ENCODE measurements at places on chromosomes 16 and 17. TPM values are rescaled to one million over a fixed set of nuclear protein-coding genes. Genes with fewer than 3 reads are reported as not detected.

The NOS2 gene
- polyA plus RNA-seq: not detected

The RGS11 gene
- polyA plus RNA-seq: 12.1 TPM

The DPEP3 gene
- polyA plus RNA-seq: not detected

The CCL22 gene
- polyA plus RNA-seq: not detected

The AMZ2 gene
- polyA plus RNA-seq: 52.9 TPM

The ABCA9 gene
- polyA plus RNA-seq: 11.2 TPM

The TEKT1 gene
- polyA plus RNA-seq: not detected

The IL17C gene
- polyA plus RNA-seq: not detected

The CCL16 gene
- not detected for polyA plus RNA-seq

The HOXB4 gene
- polyA plus RNA-seq: 0.30 TPM

The NGFR gene
- 4.6 TPM for polyA plus RNA-seq

The KRT33B gene
- polyA plus RNA-seq: not detected

The SYNRG gene
- 11.7 TPM for polyA plus RNA-seq

The AOC2 gene
- 0.23 TPM for polyA plus RNA-seq

The KIF1C gene
- 384 TPM for polyA plus RNA-seq

The KRT15 gene
- not detected for polyA plus RNA-seq

The SPHK1 gene
- polyA plus RNA-seq: 20.5 TPM

The RNF157 gene
- 3.6 TPM for polyA plus RNA-seq

The SPATA32 gene
- not detected for polyA plus RNA-seq

The MYH8 gene
- polyA plus RNA-seq: not detected

The CUEDC1 gene
- 39.9 TPM for polyA plus RNA-seq

The DPEP2 gene
- polyA plus RNA-seq: 1.1 TPM

The ADAM11 gene
- polyA plus RNA-seq: 1.8 TPM

The CDH5 gene
- 24.9 TPM for polyA plus RNA-seq

The CDH16 gene
- polyA plus RNA-seq: 0.08 TPM

The CDYL2 gene
- 1.4 TPM for polyA plus RNA-seq

The HYDIN gene
- polyA plus RNA-seq: 0.26 TPM

The CD2BP2 gene
- polyA plus RNA-seq: 51.9 TPM

The KRTAP4-4 gene
- not detected for polyA plus RNA-seq

The ATF7IP2 gene
- polyA plus RNA-seq: 32.4 TPM

The KRT28 gene
- not detected for polyA plus RNA-seq

The MT1X gene
- polyA plus RNA-seq: 144 TPM

The CCL17 gene
- polyA plus RNA-seq: not detected

The ARL5C gene
- not detected for polyA plus RNA-seq

The GNG13 gene
- not detected for polyA plus RNA-seq

The TLCD3B gene
- polyA plus RNA-seq: not detected

The NUP88 gene
- polyA plus RNA-seq: 58.0 TPM

The CD68 gene
- polyA plus RNA-seq: 11.3 TPM

The SOX15 gene
- polyA plus RNA-seq: 0.32 TPM

The FOXK2 gene
- polyA plus RNA-seq: 43.2 TPM

The KRTAP9-8 gene
- not detected for polyA plus RNA-seq

The ESRP2 gene
- 0.30 TPM for polyA plus RNA-seq

The C16orf86 gene
- polyA plus RNA-seq: 4.4 TPM

The DNASE1L2 gene
- 0.18 TPM for polyA plus RNA-seq

The GAST gene
- polyA plus RNA-seq: not detected

The CETP gene
- polyA plus RNA-seq: not detected

The RAB40C gene
- polyA plus RNA-seq: 15.2 TPM

The KIAA0513 gene
- 6.7 TPM for polyA plus RNA-seq

The HS3ST3B1 gene
- polyA plus RNA-seq: 0.61 TPM

The NPIPA5 gene
- polyA plus RNA-seq: 16.8 TPM

The SLFN14 gene
- not detected for polyA plus RNA-seq

The KIF18B gene
- 0.19 TPM for polyA plus RNA-seq

The ARHGAP27 gene
- 16.3 TPM for polyA plus RNA-seq

The PCYT2 gene
- polyA plus RNA-seq: 60.4 TPM

The YPEL2 gene
- 11.6 TPM for polyA plus RNA-seq
